ENCODE measurements at places on chromosomes 1 and 21. TPM values are rescaled to one million over a fixed set of nuclear protein-coding genes. Genes with fewer than 3 reads are reported as not detected.
A peak's percentile ranks its signal among the peaks of the same experiment; 100 is the strongest.

GRCh38 chr1:151455231-151455630 is 4.1 kb downstream of the POGZ start:
- DNase-seq, result no peak

- no peak for DNase-seq
Observed at GRCh38 chr1:240134113-240134512, 42.4 kb downstream of the FMN2 start.

- DNase-seq, result peak; percentile 71
Observed at GRCh38 chr1:25651824-25652741, 35.5 kb downstream of the MAN1C1 start.

DNA sequence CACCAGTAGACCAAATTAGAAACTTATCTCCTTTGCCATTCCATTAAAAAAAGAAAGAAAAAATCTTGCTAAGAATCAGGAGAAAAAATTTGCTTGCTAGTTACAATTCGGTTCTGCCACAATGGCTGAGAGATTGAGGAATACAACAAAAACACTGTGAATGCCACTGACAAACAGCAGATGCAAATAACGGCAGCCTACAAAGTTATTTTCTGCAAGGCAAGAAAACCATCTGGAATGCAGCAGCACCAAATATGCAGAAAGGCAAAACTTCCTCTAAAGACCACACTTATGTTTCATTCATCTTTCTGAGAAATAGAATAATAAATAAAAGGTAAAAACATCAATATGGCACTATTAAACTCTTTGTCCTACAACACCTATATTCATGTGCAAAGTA is 75.7 kb downstream of the ENAH start:
- no peak for DNase-seq

Gene OVAAL
- total RNA-seq, result not detected

Measured in aorta (tissue), 5 donors.